Stimulated activated CD4-positive, alpha-beta T cell treated with anti-CD3 and anti-CD28 coated beads, Interleukin-4, amount 100 ng/mL, for 24 hours (primary cell): ENCODE measurements at places on chromosomes 5 and 9.
A peak's percentile ranks its signal among the peaks of the same experiment; 100 is the strongest.

- DNase-seq = no peak
Observed at GRCh38 chr5:55232271-55232984, 980 bp downstream of the CCNO start.

DNA sequence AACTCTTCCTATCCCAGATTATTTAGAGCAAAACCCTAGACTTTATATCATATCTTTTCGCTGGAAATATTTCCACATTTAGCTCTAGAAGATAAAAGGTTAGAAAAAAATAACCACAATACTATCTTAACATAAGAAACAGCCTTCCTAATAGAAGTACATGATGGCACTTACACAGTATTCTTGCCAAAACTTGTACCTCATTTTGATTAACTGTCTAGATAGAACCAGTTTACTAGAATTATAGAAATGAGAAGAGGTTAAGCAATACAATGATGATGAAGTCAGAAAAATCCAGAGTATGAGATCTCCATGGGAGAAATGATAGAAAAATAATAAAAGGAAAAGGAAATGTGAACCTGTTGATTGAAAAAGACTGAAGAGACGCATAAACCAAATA lies 63.1 kb downstream of the SLC12A2 start:
- no peak for DNase-seq

DNA sequence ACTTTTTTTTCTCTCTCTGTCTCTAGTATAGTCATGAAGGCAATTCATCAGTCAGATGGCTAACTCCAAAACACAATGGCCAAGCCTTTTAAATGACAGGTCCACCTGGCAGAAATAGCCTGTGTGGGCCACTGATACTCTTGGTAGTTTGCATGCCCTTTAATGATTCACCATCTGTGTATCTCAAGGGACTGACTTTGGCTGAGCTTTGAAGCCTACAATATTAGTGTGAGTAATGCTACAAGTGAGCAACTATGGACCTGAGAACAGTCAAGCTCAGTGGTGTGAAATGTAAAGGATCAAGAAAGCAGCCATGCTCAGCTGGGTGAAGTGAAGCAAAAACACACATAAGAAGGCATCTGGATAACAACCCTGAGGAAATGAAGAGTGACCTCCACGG lies 506.9 kb downstream of the TLE1 start:
- DNase-seq = no peak

GRCh38 chr5:135357685-135358084 lies 41.3 kb downstream of the MACROH2A1 start:
- DNase-seq = no peak

- no peak for DNase-seq
Observed at GRCh38 chr5:128857076-128857677, 108.1 kb upstream of the SLC27A6 start.

GRCh38 chr5:81972492-81972783 lies 615 bp downstream of the ATG10 start:
- DNase-seq = no peak

- DNase-seq = no peak
Observed at GRCh38 chr5:95907740-95908706, 53.6 kb downstream of the ELL2 start.

DNA sequence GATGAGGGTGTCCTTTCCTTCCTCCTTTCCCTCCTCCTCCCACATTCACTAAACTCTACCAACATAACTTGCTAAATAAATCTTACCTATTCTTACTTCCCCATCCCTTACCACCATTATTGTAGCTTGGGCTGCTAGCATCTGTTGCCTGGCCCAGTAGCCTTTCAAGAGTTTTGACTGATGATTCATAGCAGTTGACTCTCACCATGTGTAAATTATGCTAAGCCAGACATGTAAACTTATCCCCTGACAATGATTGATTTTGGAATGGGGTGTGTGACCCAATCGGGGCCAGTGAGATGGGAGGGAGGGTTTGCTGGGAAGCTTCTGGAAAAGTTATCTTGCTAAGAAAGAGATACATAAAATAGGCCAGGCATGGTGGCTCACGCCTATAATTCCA lies 161.8 kb upstream of the SPRY4 start:
- DNase-seq = no peak

- DNase-seq = no peak
Observed at GRCh38 chr9:109974918-109975276, 194.9 kb downstream of the PALM2AKAP2 start.

DNA sequence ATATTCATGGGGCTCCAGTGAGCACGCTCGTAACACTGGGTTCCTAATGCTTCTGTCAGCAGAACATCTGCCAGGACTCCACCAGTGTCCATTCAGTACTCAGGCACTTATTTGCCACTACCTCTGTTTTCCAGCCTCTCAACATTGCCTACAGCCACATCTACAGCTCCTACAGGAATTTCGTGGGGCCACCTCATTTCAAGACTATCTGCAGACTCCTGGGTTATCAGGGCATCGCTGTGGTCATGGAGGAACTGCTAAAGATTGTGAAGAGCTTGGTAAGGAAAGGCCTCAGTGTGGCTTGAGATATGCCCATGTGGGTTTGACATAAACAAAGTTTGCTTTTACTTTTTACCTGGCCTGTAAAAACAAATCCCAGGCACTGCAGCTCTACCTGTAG lies 92.9 kb downstream of the CYFIP2 start:
- no peak for DNase-seq

GRCh38 chr5:133895979-133896845 lies 72.2 kb downstream of the C5orf15 start:
- no peak for DNase-seq

- DNase-seq = no peak
Observed at GRCh38 chr5:113524927-113525326, 11.4 kb downstream of the YTHDC2 start.

DNA sequence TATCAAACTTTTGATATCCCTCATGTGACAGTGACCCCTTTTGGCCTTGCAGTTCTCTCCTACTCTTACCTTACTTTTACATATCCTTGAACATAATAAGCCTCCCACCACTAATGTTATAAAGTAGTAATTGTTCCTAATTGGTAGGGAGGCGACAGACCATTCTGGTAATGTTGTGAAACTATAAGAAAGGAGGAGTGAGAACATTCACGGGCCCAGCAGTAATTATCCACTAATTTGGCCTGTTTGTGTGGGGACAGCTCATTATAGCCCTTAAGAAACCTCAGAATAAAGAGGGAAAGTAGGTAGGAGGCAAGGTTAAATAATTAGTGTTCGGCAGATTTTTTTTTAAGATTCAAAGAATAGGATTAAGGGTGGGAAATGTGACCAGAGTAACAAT lies 1046.5 kb upstream of the ARRDC3 start:
- no peak for DNase-seq

- DNase-seq = no peak
Observed at GRCh38 chr5:107519900-107520354, 150.8 kb downstream of the EFNA5 start.

- DNase-seq = no peak
Observed at GRCh38 chr9:100100146-100100667, 1.2 kb downstream of the INVS start.

DNA sequence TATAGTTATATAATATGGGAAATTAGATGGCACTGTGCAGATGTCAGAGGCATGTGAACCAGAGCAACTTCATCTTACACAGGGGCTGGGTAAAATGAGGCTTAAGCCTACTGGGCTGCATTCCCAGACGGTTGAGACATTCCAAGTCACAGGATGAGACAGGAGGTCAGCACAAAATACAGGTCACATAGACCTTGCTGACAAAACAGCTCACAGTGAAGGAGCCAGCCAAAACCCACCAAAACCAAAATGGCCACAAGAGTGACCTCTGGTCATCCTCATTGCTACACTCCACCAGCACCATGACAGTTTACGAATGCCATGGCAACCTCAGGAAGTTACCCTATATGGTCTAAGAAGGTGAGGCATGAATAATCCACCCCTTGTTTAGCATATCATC lies 479.4 kb downstream of the TLR4 start:
- no peak for DNase-seq

- DNase-seq = no peak
Observed at GRCh38 chr5:54704333-54704732, 186.8 kb downstream of the SNX18 start.

- no peak for DNase-seq
Observed at GRCh38 chr5:50606179-50606578, 60.3 kb upstream of the PARP8 start.

DNA sequence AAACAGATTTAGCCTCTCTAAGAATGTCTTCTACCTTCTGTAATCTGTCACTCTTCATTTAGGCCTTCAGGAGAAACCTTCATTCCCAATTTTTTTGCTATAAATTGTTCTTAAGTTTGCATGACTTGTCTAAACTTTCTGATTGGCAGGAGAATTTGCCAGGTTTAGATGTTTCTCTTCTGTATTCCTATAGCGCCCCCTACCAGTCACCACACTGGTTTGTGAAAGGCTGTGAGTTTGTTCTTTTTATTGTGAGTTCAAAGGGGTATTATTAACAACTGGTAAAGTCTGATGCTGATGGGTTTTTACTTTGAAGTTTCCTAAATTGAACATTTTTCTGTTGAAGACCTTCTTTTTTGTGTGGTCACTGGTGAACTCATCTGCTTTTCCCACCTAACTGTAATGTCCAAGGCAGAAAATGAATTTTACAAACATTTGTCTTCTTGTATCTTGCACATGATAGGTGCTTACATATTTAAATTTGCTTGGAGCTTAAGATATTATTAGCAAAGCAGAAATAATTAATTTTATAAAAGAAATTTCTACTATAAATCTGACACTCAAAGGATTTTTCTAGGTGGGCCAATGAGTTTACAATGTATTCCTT lies 18.4 kb upstream of the F2RL2 start:
- peak; percentile 69 for DNase-seq

- no peak for DNase-seq
Observed at GRCh38 chr5:132058646-132059042, 1.8 kb upstream of the IL3 start.

DNA sequence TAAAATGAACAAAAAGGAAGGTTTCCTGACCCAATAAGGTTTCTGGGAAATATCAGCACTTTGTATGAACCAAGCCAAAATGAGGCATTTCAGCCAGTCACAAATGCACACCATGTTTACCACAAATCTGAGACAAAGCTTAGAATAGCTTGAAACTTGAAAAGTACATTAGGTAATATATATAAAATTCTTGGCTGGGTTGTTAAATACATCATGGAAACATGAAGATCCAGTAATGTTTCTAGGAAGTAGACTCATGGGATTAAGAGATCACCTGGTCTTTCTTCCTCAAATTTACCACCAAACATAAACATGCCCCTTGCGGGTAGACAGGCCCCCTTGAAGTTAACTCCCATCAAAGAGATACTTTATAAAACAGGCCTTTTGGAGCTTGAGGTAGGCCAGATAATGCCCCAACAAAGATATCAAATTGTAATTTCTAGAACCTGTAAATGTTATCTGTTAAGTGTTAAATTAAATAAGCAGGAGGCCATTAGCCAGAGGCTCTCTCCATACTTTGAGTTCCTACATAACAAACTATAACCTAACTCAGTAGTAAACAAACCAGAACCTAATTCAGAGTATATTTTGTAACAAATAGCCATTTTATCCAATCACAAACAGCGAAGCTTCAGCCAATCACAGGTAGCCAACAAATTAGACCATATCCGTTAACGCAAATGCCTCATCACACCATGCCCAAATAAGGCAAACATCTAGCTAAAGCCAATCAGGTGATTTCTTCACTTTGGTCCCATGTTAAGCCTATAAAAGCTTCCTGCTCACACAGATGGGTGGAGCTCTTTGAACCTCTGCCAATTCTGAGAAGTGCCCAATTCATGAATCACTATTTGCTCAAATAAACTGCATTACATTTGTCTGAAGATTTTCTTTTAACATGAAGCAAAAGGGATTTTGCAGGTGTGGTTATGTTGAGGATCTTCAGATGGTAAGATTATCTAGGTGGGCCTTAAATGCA lies 127.9 kb upstream of the TARS1 start:
- DNase-seq = no peak

- DNase-seq = no peak
Observed at GRCh38 chr5:63774939-63775338, 187.3 kb downstream of the HTR1A start.

DNA sequence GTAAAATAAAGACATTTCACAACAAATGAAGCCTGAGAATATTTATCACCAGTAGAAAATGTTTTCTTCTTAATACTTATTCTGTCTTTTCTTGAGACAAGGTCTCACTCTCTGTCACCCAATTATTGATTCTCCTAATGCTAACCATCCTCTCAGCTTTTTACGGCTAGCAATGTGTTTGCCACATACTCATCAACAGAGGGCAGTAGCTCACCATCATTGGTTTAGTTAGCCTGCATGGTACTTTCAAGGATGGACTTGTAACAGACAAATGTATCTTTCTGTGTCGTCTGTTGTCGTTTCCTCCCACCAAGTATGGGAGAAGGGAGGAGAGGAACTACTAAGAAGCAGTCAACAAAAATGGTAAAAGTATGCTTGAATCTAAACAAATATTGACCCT lies 5.9 kb upstream of the ACO1 start:
- DNase-seq = peak; percentile 54

- no peak for DNase-seq
Observed at GRCh38 chr9:75378036-75378435, 289.7 kb downstream of the OSTF1 start.

DNA sequence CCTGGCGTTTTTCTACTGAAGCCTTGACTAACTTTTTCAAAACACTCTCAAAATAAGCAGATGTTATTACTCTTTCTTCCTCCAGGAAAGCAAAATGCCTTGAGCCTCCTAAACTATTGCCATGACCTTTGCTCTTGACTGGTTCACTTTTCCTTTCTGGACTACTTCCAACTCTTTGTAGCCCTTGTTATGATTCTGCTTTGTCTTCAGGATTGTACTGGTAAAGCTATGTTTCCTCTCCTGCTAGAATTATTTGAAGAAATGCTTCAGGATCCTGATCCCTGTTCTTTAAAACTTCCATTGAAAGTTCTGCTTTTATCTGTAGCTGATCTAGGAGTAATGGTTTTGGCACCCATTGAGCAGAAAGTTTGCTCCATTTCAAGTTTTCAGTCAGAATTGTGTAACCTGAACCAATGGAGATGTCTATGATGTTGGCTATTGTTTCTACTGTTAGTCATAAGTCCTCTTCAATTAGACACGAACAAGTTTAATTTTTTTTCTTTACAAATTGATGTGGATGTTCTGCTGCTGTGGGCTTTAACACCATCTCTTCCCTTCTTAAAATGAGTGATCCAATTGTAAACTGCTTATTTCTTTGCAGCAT lies 1356.4 kb downstream of the EFNA5 start:
- no peak for DNase-seq

DNA sequence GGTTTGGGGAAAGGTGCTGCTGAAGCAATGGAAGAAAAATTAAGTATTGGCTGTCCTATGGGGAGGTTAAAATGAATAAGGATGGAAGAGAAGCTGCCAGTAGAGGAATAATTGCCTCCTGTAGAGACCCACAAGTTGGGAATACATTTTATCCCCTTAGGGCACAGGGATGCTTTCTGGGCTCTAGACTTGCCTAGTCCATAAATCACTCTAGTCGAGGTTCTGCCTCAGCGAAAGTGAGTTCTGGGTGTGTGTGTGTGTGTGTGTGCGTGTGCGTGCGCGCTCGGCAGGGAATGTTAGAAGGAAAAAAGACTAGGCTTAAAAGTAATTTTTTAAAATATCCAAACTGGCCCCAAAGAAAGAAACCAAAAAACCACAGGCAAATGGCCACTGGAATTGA lies 291.6 kb downstream of the DOCK8 start:
- no peak for DNase-seq

- DNase-seq = peak; percentile 42
Observed at GRCh38 chr5:113487781-113488644, at the start of gene MCC. TSS of gene MCC (minus strand) at chr5:113488453.

GRCh38 chr5:131392466-131393095 lies 128.7 kb downstream of the CDC42SE2 start:
- no peak for DNase-seq

GRCh38 chr9:137053944-137054931 lies at the start of gene ENTPD2:
TSS of gene ENTPD2 (minus strand) at chr9:137054061. CDS start at chr9:137053997, 64 bp downstream.
- no peak for DNase-seq
